ENCODE measurements at places on chromosomes 6 and 20.

- no peak for DNase-seq
Observed at GRCh38 chr20:50834599-50835005, 39.7 kb downstream of the BCAS4 start.

GRCh38 chr6:15399641-15400470 lies 154.0 kb downstream of the JARID2 start:
- DNase-seq, result no peak

DNA sequence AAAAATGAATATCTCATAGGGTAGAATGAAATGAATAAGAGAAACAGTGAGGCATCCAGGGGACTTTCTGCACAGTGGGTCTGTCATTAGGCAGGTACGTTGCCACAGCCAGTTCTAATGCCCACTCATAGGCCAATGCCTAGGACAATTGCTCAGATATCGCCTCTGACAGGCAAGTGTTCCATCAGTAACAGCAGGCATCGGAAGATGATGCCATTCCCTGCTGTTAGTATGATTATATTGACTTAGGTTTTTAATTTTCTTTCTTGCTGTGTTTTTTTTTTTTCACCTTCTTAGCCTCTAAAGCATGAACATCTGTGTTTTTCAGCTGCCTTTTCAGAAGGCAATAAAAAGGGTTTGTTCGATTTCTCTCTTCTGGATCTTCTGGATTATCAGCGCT lies 90.7 kb downstream of the PRL start:
- DNase-seq, result no peak

GRCh38 chr6:11586117-11586516 lies 48.6 kb downstream of the TMEM170B start:
- no peak for DNase-seq

DNA sequence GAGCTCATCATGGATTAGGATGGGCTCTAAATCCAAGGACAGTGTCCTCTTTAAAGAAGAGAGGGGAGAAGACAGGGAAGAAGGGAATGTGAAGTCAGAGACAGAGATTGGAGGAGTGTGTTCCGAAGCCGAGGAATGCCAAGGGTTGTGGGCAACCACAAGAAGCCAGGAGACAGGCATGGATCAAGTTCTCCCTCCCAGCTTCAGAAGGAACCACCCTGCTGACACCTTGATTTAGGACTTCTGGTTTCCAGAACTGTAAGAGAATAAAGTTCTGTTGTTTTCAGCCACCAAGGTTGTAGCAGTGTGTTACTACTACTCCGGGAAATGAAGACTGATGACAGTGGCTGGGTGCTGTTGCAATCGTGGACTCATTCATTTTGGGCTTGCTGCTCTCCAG lies 120.1 kb downstream of the RPS12 start:
- no peak for DNase-seq

DNA sequence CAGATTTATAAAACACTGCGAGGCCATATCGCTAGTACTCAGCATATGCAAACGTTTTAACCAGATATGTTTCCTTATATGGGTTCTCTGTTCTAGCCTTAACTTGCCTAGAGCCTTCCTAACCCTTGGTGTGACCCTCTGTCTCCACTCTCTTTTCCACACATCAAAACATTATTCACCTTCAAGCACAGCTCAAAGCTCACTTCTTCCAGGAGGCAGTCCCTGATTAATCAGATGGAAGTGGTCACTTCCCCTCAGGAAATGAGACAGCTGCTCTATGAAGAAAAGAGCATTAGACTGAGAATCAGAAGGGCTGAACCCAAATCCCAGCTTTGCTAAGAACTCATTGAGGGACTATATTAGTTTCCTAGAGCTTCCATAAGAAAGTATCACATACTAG lies 39.8 kb upstream of the SLC17A4 start:
- DNase-seq, result no peak

DNA sequence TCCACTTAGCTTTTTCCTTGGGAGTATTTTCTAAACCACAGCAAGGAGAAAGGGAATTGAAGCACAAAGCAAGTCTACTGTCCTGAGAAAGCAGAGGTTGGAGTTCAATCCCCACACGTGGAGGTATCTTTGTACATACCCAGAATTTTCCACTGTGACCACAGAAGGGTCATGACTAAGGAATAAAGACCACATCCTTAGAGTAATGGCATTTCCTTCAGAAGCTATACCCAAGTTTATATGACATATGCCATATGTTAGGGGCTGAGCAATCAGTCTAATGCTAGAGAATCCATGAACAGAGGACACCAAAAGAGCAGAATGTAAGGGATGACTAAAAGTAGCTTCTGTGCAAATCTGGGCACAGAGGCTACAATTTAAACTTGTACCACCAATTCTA lies 46.4 kb downstream of the ATG5 start:
- no peak for DNase-seq

- no peak for DNase-seq
Observed at GRCh38 chr6:52306972-52307870, 22.7 kb upstream of the MCM3 start.

DNA sequence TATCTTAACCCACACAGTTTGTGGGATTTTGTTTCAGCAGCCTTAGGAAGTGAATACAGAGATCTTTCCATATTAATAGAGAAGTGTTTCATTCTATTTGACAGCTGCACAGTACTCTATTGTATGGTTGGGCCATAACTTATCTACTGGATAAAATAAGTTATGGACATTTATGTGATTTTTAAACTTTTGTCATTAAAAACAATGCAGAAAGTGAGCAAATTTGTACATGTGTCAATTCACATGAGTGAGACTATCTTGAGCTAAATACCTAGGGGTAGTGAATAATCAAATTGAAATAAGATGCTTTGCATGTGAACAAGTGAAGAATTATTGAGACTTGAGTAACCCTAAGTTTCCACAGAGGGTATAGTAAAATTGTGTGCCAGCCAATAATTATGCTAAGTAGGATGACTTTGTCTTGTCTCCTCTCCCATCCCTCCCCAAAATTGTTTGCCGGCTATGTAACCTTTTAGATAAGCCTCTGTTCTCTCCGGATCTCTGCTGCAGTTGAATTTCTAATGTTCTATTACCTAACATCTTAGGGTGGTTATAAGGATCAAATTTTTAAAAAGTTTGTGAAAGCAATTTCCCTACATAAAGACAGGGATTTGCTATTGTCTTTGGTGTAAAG lies 33.3 kb upstream of the TPBG start:
- no peak for DNase-seq

DNA sequence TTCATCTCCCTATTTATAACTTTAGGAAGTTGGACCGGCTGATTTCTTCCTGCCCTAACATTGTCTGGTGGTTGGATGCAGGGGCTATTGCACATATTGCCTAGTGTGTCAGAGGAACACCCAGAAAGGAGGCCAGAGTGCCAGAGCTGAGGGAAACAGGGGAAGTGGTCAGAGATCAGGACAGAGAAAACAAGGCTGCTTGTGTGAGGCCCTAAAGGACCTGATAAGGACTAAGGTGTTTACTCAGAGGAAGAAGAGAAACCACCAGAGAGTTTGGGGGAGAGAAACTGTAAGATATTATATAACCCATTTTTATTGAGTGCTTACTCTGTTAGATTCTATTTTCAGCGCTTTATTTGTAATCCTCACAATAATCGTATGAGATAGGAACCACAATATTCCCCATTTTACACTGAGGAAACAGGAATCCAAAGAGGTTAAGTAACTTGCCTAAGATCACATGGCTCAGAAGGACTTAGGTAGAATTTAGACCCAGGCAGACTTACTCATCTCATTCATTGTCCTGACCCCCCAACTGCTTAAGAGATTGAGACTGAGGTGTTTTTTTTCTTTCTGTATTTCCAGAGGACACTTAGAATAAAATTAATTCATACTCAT lies 54.0 kb upstream of the REV3L start:
- DNase-seq, result no peak

GRCh38 chr6:40256831-40257230 lies 322.6 kb upstream of the MOCS1 start:
- no peak for DNase-seq

DNA sequence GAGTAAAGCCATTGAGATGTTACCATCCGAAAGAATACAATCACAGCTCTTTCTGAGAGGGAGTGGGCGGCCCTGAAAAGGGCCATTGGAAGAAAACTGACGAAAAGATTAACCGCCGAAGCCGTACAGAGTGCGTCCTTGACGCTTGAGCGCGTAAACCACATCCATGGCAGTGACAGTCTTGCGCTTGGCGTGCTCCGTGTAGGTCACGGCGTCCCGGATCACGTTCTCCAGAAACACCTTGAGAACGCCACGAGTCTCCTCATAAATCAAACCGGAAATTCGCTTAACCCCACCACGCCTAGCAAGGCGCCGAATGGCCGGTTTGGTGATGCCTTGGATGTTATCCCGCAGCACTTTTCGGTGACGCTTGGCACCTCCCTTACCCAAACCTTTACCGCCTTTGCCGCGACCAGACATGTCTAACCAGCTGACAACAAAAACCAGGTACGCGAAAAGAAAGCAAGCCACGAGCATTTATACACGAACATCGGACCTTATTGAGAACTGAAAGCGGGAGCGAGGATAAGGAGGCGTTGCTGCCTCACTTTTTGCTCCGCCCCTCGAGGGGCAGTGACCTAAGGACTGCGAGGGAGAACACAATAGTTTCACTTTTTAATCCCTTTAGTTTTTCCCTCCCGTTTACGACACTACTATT lies 60.3 kb upstream of the HFE start:
- DNase-seq, result peak; percentile 76

GRCh38 chr6:5379647-5380242 lies 118.4 kb downstream of the FARS2 start:
- DNase-seq, result no peak

DNA sequence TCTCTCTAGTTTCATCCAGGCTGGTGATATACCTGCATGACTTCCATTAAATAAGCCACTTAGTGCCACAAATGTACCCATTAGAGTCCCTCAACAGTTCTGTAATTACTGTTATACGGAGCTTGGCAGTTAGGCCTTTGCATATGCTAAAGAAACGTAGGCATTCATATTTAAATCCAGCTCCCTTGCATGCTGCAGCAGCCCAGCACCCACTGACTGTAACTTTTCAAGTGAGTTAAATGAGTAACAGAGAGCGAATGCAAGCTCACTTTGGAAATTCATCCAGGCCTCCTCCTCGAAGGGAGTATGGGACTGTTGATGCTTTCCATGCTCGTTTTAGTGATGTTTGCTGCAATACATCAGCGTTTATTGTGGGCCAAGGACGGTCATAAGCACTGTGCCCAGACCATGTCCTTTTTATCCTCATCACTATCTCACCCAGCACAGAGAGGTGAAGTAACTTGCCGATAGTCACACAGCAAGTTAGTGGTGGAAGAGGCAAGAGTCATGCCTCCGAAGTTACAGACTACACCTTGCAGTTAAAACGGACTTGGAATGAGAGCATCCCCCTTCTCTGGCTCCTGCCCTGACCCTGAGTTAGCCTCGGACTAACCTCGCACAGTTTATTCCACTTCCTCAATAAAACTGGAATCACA lies 179.4 kb upstream of the PDE10A start:
- no peak for DNase-seq

- no peak for DNase-seq
Observed at GRCh38 chr6:18340781-18341551, 46.2 kb upstream of the RNF144B start.

- DNase-seq, result no peak
Observed at GRCh38 chr6:112879920-112880413, 532.8 kb downstream of the RFPL4B start.

- no peak for DNase-seq
Observed at GRCh38 chr20:58852543-58853271, at the start of gene GNAS. GNAS (plus strand) TSS chr20:58852716.

- no peak for DNase-seq
Observed at GRCh38 chr6:33961691-33962090, 157.9 kb upstream of the MLN start.

GRCh38 chr20:8265588-8265987 lies 133.5 kb downstream of the PLCB1 start:
- DNase-seq, result no peak

GRCh38 chr6:38004908-38005307 lies 185.4 kb downstream of the ZFAND3 start:
- DNase-seq, result no peak

GRCh38 chr6:40960742-40961430 lies 78.1 kb downstream of the UNC5CL start:
- DNase-seq, result no peak

All from stimulated activated CD8-positive, alpha-beta memory T cell treated with anti-CD3 and anti-CD28 coated beads, Interleukin-4, amount 100 ng/mL, for 1 hour (primary cell).